ENCODE measurements at places on chromosomes 6 and 20. TPM values are rescaled to one million over a fixed set of nuclear protein-coding genes. Genes with fewer than 3 reads are reported as not detected.

The SLC13A3 gene
- polyA plus RNA-seq: not detected

The SAPCD1 gene
- polyA plus RNA-seq: 8.7 TPM

The HSPA12B gene
- 2.9 TPM for polyA plus RNA-seq

The MYL9 gene
- 26.4 TPM for polyA plus RNA-seq

The PCSK2 gene
- polyA plus RNA-seq: 0.54 TPM

The SLC32A1 gene
- not detected for polyA plus RNA-seq

The RAMACL gene
- 0.34 TPM for polyA plus RNA-seq

The CFAP61 gene
- polyA plus RNA-seq: not detected

The SIGLEC1 gene
- polyA plus RNA-seq: 5.3 TPM

The L3MBTL3 gene
- polyA plus RNA-seq: 4.8 TPM

The DDO gene
- 1.2 TPM for polyA plus RNA-seq

The WFDC5 gene
- polyA plus RNA-seq: 0.39 TPM

The C20orf144 gene
- polyA plus RNA-seq: 0.12 TPM

The PRKN gene
- 0.38 TPM for polyA plus RNA-seq

The XRN2 gene
- 21.0 TPM for polyA plus RNA-seq

The SPACA1 gene
- not detected for polyA plus RNA-seq

The TRAPPC3L gene
- not detected for polyA plus RNA-seq

The LST1 gene
- 34.2 TPM for polyA plus RNA-seq

The MYT1 gene
- not detected for polyA plus RNA-seq

The SLC22A2 gene
- not detected for polyA plus RNA-seq

The EBF4 gene
- 1.2 TPM for polyA plus RNA-seq

Data from sigmoid colon (tissue), 7 donors.